ENCODE measurements at places on chromosomes 16 and 17.

DNA sequence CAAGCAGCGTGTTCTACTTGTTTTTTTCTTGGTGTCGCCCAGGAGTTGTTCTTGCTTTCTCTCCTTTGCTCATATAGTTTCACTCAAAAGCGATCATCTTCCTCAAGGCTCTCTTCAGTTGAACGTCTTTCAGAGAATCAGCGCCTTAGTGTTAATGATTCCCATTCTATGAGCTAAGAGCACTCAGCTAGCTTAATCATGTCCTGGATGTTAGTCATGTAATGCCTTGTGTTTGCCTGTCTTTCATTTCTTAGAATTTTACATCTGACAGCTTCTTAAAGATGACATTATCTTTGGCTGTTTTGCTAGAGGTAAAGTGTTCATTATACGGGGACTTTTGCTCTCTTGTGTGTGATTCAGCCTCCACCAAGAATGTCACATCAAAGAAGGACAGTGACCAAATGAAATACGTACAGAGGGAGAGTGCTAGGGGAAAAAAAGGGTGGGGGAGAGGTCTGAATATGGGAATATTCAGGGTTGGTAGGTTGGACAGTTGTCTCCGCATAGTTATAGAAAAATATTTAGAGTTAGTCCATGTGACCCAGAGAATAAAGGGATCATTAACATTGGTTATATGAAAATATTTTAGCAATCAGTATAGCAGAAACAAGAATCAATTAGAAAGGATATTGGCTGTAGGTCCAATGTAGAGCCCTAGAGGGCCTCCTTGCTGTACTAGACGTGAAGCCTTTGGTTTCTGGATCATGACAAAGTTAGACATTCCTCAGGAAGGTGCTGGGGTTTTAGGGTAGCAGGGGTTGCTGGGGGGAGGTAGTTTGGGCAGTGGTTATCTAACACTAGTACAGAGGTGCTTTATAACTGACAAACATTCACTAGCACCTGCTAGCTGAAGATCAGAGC is 31.9 kb upstream of the ANKFN1 start:
- DNase-seq = no peak

DNA sequence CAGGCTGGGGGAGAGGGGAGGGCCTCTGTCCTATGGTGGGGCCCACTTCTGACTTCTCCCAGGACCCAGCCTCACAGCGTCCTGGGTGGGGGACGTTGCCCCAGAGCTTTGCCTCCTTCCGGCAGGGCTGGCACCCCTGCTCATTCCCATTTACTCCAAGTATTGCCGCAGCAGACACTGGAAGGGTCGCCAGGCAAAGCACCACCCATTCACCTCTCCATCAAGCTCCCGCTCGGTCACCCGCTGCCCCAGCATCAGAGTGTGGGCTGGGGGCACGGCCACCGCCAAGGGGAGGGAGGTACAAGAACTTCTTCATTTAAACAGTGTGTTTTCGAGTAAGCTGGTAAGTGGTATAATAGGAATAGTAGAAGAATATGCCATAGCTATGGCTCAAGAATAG is 52.8 kb upstream of the GNG13 start:
- DNase-seq = no peak

- no peak for DNase-seq
Observed at GRCh38 chr17:51120357-51120738, 320 bp downstream of the SPAG9 start.

DNA sequence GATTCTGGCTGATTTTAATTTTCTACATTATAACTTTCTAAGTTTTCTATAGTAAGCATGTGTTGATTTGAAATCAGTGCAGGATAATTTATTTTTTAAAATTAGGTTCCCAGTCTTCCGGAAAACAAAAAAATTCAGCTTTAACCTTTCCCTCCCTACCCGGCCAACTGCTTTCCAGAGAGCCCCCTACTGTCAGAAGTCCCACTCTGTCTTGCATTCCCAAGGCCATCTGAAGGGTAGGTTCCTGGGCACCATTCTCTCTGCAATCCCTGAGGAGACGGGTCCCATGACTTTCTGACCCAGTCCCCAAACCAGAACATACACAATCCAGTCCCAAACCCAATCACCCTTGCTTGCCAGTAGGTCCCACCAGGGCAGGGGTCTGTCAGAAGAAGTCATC is 200.3 kb downstream of the CYLD start:
- no peak for DNase-seq

- no peak for DNase-seq
Observed at GRCh38 chr16:48317026-48317425, 68.2 kb downstream of the SIAH1 start.
